ENCODE measurements at places on chromosomes 4 and X. TPM values are rescaled to one million over a fixed set of nuclear protein-coding genes. Genes with fewer than 3 reads are reported as not detected.
A peak's percentile ranks its signal among the peaks of the same experiment; 100 is the strongest.

- no peak for DNase-seq
Observed at GRCh38 chr4:39067031-39067430, 5.0 kb downstream of the KLHL5 start.

- no peak for DNase-seq
Observed at GRCh38 chr4:61953386-61953785, 753.3 kb downstream of the ADGRL3 start.

- DNase-seq, result no peak
Observed at GRCh38 chr4:53563824-53564223, 27.5 kb downstream of the LNX1 start.

DNA sequence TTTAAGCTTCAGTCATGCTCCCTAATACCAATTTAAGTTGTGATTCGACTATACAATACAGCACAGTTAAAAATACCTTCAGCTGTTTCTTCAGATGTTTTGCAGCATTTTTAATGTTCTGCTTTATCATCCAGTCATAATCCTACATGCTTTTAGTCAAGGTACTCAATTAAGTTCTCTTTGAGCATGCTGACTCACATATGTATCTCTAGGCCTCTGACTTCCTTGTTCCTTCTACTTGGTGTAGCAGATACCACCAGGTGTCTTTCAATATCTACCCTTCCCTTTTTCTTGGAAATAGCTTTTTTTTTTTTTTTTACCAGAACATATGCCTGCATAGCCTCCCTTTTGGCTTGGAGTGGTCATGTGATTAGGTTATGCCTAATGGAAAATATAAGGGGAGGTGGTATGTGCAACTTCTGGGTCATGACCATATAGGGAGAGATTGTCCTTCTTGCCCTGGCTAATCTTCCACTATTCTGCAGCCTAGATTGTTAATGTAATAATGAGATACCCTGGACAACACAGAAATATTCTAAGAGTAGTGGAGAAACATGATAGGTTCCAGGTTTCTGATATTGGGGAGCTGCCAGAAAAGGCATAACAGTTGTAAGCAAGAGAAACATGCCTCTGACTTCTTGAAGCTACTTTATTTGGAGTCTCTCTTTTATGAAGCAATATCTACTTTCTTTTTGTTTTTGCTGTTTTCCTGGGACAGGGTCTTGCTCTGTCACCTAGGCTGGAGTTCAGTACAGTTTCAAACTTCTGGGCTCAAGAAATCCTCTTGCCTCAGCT is 737.2 kb upstream of the SLIT2 start:
- no peak for DNase-seq

GRCh38 chrX:103628386-103629317 is at the start of gene TCEAL1:
Gene TCEAL1 (plus strand): TSS chrX:103628975. CDS start chrX:103629917, 942 bp downstream.
- peak; percentile 72 for DNase-seq

GRCh38 chr4:70768301-70768948 is 46.7 kb downstream of the RUFY3 start:
- DNase-seq, result no peak

- DNase-seq, result no peak
Observed at GRCh38 chr4:147764337-147764736, 32.4 kb downstream of the ARHGAP10 start.

DNA sequence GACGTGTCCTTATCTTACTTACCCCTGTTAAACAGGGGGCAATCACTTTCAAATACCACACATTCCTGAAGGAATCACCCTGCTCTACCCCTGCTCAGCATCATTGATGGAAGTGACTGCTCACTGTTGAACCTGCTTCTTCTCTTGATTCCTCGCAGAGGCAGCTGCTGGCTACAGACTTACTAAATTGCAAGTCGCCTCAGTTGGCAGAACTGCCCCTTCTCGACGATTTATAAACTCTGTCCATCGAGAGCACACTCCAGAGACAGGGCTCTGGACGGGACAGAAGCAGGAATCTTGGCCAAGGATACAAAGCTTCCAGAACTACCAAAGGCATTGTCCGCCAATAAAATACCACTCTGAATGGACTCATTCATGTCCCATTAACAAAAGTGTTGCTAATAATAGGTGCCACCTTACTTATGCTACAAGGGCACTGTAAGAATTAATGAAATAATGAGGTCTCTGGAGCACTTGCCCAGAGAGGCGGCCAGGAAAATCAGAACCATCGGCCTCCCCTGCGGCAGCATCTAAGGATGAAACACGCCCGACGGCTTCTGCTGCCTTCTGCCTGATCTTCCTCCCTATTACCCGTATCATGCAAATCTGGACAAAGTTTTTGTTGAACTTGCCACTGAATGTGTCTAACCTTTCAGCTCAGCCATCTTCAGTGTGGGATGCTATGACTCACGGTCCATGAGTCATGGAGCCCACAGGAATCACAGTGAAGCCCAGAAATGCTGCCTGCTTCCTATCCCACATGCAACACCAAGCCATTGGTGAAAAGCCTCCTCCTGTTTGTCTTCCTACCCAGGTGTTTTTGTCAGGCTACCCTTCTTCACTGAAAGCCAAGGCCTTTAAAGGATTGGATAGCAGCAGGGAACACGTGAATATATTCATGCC is 164.9 kb downstream of the MAML3 start:
- DNase-seq, result no peak

DNA sequence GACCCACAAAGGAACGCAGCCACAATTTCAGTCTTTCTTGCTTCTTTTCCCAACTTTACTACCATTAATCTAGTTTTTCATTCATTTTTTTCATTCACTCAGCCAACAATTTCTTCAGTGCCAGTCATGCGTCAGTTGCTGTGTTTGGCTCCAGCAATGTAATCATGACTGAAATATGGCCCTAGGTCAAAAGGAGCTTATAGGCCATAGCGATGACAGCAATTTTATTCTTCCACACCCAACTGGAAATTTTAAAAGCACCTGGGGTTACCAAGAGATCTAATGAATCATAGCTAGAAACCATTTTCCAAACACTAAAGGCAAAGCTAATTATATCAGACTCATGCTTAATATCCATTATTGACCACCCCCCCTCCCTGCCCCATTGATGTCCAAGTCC is 29.8 kb upstream of the C1QTNF7 start:
- DNase-seq, result no peak

GRCh38 chr4:32161392-32161791 is 1441.2 kb downstream of the PCDH7 start:
- DNase-seq, result no peak

- DNase-seq, result no peak
Observed at GRCh38 chr4:138978600-138978999, 37.0 kb upstream of the NOCT start.

- no peak for DNase-seq
Observed at GRCh38 chr4:157358439-157358838, 137.9 kb downstream of the GRIA2 start.

- no peak for DNase-seq
Observed at GRCh38 chrX:40637687-40638086, 9.7 kb downstream of the CXorf38 start.

- no peak for DNase-seq
Observed at GRCh38 chr4:95510877-95511276, 37.9 kb downstream of the UNC5C start.

DRP2 gene
- total RNA-seq, result not detected

SLC6A8 gene
- total RNA-seq, result 11.7 TPM

SSX2B gene
- not detected for total RNA-seq

PDCL2 gene
- not detected for total RNA-seq

EREG gene
- not detected for total RNA-seq

HTATSF1 gene
- 27.8 TPM for total RNA-seq

All from body of pancreas (tissue), 4 donors.